ENCODE measurements at places on chromosomes 16 and 17. TPM values are rescaled to one million over a fixed set of nuclear protein-coding genes. Genes with fewer than 3 reads are reported as not detected.

- peaks cover 20% of the 10 kb centered on the region for H3K4me1 ChIP-seq
- DNase-seq: no peak
- H3K27ac ChIP-seq: no peak overlapping the region
- no peaks in the 10 kb centered on the region for H3K36me3 ChIP-seq
Measured at GRCh38 chr17:33234930-33235685, 58.0 kb downstream of the ASIC2 start.

The GPR139 gene
- not detected for polyA plus RNA-seq

The HSD3B7 gene
- not detected for polyA plus RNA-seq

The KCNJ18 gene
- not detected for polyA plus RNA-seq

DNA sequence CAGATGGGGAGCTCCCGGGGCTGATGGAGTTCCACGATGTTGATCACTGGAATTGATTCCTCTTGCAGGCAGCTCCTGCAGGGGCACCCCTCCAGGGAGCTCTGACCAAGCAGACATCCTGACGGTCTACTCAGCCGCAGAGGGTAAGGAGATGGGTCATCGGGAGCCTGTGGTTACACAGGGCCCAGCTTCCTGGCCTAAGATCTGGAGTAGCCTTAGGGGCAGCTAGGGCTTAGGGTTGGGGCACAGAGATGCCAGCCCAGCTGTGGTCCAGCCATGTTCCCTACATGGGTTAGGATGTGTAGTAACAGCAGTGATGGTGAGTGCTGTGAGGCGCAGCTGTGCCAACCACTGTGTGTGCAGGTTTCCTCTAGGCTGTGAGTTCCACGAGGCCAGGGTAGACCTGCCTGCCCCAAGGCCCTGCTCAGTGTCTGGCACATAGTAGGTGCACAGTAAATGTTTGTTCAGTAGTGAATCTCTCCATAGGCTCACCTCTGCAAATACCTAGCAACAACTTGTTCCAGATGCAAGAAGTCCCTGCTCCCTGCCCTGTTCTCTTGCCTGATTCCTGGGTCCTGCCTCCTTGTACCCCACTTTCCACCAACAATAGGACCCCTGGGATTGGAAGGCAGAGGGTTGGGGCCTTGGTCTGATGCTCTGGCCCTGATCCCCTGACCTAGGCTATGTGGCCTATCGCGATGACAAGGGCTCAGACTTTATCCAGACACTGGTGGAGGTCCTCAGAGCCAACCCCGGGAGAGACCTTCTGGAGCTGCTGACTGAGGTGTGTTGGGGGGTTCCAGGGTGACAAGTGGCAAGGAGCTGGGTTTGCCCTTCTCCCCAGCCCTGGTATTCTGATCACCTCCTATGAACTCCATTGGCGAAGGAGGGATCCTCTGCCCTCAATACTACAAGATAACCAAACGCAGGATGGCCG is 13.7 kb downstream of the ZNF213 start:
- H3K36me3 ChIP-seq: no peaks in the 10 kb centered on the region
- peaks cover 28% of the 10 kb centered on the region for H3K4me1 ChIP-seq
- no peak for DNase-seq
- H3K4me3 ChIP-seq: peak overlapping the region; percentile 86

DNA sequence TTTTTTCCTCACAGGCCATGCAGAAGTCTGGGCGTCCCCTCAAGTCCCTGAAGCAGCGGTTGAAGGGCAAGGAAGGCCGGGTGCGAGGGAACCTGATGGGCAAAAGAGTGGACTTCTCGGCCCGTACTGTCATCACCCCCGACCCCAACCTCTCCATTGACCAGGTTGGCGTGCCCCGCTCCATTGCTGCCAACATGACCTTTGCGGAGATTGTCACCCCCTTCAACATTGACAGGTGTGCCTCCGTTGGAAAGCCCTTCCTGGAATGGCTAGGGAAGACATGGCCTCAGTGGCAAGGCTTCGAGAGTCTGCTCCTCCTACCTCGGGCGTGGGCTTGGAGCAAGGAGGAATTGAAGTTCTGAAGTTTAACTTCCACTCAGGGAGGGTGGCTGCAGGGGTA is 13.5 kb downstream of the POLR2A start:
- peaks cover 11% of the 10 kb centered on the region for H3K27me3 ChIP-seq
- no peak overlapping the region for H3K27ac ChIP-seq
- peaks cover 24% of the 10 kb centered on the region for H3K36me3 ChIP-seq
- H3K4me3 ChIP-seq: no peak overlapping the region

The OSBPL7 gene
- 2.7 TPM for polyA plus RNA-seq

DNA sequence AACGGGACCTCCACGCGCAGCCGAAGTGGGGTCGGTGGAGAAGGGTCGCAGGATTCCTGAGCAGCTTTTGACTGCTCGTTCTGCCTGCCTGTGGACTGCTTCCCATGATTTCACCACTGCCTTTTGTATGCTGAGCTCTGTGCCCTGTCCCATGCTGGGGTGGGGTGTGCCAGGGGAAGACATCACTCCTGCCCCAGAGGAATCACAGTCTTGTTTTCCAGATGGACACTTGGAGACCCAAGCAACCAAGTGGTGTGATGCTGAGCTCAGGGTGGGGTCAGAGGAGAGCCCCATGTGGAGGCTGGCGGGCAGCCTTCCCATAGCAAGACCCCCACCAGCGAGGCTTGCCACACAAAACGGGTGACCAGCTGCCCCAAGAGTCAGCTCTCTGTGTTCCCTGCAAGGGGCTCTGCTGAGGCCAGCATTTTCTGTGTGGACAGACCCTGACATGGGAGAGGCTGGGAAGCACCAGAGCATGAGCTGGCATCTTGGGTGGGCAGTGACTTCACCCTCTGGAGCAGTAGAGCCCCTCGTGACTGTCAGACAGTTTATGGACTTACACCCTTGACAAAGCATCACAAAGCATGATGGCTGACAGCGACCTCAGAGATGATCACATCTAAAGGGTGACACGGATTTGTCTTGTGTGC is 111.9 kb downstream of the GNAO1 start:
- H3K4me3 ChIP-seq: no peak overlapping the region
- no peak for DNase-seq
- H3K27me3 ChIP-seq: peaks cover 7% of the 10 kb centered on the region
- H3K4me1 ChIP-seq: no peaks in the 10 kb centered on the region
- H3K36me3 ChIP-seq: no peaks in the 10 kb centered on the region
- no peak overlapping the region for H3K27ac ChIP-seq

DNA sequence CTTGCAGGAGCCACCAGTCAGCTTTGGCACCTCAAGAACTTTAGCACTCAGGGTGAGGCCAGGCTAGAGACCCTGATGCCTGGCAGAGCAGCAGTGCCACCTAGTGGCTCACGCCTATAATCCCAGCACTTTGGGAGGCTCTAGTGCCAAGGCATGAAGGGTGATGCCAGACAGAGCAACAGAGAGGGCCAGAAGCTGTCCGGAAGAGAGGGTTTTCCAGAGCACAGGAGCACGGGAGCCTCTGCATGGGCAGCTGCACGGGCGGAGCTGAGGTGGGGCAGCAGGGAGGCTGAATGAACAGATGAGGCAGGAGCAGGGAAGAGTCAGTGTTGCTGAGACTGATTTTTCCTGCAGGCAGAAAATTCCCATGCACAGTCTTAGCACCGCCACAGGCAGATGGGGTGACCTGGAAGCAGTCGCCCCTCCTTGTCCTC is 38.9 kb downstream of the MYH3 start:
- H3K27me3 ChIP-seq: peaks cover 2% of the 10 kb centered on the region
- H3K4me3 ChIP-seq: no peak overlapping the region
- no peaks in the 10 kb centered on the region for H3K36me3 ChIP-seq
- peak; percentile 48 for DNase-seq
- no peak overlapping the region for H3K27ac ChIP-seq

DNA sequence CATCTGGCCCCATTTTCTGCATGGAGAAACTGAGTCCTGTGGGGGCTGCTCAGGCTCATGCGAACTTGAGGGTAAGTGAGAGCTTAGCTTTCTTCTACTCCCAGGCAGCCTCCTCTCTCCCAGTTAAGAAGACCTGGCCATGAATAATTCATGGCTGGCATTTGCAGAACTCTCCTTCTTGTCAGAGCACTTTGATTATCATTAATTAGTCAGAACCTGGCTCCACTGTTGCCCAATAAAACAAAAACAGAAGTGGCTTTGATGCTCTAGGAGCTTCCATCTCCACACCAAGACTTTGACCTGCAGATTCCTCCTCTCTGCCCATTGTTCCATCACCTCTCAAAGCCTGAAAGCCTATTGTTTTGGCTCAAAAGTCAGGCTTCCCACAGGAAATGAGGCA is 45.5 kb upstream of the CDH3 start:
- no peaks in the 10 kb centered on the region for H3K36me3 ChIP-seq
- no peaks in the 10 kb centered on the region for H3K27me3 ChIP-seq
- no peaks in the 10 kb centered on the region for H3K4me1 ChIP-seq
- no peak overlapping the region for H3K4me3 ChIP-seq
- H3K27ac ChIP-seq: no peak overlapping the region
- DNase-seq: no peak

The ADAD2 gene
- not detected for polyA plus RNA-seq

DNA sequence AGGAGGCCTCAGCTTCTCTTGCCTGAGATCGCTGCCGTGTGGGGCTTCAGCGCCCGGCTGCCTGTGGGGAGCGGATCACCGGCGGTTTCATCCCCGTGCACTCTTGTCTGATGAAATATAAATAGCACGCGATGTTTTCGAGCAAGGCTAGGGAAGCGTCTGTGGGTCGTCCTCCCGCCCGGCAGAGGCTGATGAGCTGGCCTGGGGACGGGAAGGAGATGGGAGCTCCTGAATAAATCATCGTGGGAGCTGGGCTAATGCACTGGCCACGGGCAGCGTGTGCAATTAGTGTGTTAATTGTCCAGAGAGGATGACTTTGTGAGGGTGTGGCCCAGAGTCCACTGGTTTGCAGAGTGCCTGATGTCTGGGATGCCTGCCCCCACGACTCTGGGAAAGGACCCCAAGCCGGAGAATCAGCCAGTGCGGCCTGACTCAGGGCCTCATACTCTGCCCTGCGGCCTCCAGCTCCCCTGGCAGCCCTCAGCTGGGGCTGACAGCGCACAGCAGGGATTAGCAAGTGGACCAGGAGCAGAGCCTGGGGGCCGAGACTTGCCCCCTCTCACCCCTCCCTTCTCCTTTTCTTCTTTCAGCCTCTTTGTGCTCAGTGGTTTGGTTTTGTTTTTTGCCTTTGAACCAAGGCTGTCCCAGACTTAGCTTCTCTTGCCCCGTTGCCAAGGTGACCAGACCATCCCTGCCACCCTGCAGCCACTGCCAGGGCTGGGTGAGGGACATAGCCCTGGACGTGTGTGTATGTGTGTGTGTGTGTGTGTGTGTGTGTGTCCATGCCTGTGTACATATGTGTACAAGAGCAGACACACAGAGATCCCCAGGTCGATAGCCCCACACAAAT is 21.4 kb downstream of the KCNJ12 start:
- H3K36me3 ChIP-seq: no peaks in the 10 kb centered on the region
- DNase-seq: no peak
- no peak overlapping the region for H3K27ac ChIP-seq
- H3K4me1 ChIP-seq: no peaks in the 10 kb centered on the region
- no peaks in the 10 kb centered on the region for H3K27me3 ChIP-seq
- no peak overlapping the region for H3K4me3 ChIP-seq

DNA sequence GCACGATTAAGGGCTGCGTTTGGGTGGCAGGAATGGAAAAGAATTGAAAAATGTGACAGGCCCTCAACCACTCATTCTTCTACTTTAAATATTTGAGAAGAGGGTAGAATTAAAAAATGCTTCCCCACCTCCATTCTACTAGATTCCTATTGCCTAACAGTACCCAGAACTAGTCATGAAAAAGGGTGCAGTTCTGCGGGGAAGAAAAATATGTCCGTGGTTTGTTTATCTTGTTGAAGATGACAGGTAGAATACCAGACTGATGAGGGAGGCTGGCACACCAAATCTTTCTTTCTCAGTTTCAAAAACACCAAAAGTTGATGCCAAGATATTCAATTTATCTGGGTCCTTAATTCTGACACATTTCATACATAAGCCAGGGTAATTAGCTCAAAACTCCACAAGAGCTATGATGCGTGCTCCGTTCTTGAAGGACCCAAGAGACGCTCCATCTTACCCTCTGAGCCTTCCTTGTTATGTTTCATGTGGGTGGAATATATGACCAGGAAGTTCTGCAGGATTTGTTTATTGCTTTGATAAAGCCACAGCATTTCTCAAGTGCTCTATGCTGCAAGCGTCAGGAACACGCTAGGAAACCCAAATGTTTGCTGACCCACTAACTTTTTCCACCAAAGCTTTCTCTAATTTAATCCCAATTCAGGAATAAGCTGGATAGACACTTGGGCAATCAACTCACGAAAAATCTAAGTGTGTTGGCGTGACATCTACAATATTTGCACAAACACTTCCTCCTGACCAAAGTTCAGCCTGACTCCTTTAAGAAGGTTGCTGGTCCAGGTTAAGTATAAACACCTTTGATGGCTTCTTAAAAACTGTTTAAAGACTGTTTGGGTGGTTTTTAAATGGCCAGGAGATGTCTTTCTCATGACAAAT is 20.6 kb upstream of the GAN start:
- H3K27me3 ChIP-seq: peaks cover 2% of the 10 kb centered on the region
- no peak overlapping the region for H3K4me3 ChIP-seq
- H3K4me1 ChIP-seq: no peaks in the 10 kb centered on the region
- H3K36me3 ChIP-seq: no peaks in the 10 kb centered on the region
- H3K27ac ChIP-seq: no peak overlapping the region

DNA sequence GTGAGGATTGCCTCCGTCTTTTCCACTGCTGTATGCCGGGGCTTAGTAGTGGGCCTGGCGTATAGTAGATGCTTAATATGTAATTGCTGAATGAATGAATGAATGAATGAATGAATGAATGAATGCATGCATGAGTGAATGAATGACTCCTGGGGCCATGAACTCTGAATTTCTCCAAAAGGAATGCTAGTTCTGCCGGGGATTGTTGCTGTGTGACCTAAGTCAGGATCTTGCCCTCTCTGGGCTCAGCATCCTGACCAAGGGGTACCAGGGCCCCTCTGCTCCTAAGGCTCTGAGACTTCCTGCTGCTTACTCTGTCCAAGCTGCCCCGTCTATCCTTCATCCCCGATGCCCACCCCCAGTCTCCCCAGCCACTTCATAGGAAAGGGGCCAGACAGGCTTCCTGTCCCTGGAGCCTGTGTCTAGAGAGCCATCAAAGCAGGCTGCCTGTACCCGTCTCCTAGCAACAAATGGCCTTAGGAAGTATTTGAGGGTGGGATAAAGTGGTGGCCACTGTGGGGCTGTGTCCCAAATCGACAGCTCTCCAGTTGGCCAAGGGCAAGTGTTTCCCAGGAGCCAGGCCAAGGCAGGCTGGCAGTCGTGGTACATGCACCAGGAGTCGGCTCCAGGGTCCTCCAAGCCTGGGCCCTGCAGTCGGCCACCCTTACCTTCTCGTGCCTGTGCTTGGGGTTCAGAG is 11.6 kb upstream of the MPRIP start:
- no peak for DNase-seq
- H3K27me3 ChIP-seq: peaks cover 4% of the 10 kb centered on the region
- H3K36me3 ChIP-seq: no peaks in the 10 kb centered on the region
- H3K4me1 ChIP-seq: no peaks in the 10 kb centered on the region
- H3K4me3 ChIP-seq: no peak overlapping the region

The ZNF174 gene
- polyA plus RNA-seq: 19.4 TPM

The ACSM5 gene
- not detected for polyA plus RNA-seq

DNA sequence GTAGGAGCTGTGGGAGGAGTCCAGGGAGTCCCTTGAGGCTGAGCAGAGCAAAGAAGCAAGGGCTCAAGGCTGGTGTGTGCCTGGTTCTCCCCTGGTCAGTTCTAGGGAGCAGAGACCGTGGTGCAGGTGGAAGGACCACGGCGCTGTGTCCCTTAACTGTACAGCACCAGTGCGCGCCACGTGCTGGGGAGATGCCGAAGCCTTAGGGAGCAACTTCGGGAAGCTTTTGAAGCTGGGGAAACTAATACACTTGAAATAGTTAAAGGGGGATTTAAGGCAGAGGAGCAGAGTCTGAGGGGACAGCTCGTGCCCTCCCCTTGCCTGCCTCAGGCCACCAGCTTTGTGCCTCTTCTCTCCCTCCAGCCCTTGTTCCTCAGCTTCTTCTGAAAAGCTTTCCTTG is 27.5 kb downstream of the MINK1 start:
- H3K27ac ChIP-seq: no peak overlapping the region
- no peak for DNase-seq
- H3K36me3 ChIP-seq: peaks cover 18% of the 10 kb centered on the region
- H3K27me3 ChIP-seq: no peaks in the 10 kb centered on the region
- no peak overlapping the region for H3K4me3 ChIP-seq

The SDR42E1 gene
- 0.13 TPM for polyA plus RNA-seq

Measured in immature natural killer cell (primary cell).